ENCODE measurements at places on chromosomes 1 and 21. TPM values are rescaled to one million over a fixed set of nuclear protein-coding genes. Genes with fewer than 3 reads are reported as not detected.

BLACAT1 gene
- not detected for total RNA-seq

FMO2 gene
- 0.05 TPM for total RNA-seq

NUDT4B gene
- 28.2 TPM for total RNA-seq

KIAA1614 gene
- total RNA-seq, result 6.1 TPM

DNA sequence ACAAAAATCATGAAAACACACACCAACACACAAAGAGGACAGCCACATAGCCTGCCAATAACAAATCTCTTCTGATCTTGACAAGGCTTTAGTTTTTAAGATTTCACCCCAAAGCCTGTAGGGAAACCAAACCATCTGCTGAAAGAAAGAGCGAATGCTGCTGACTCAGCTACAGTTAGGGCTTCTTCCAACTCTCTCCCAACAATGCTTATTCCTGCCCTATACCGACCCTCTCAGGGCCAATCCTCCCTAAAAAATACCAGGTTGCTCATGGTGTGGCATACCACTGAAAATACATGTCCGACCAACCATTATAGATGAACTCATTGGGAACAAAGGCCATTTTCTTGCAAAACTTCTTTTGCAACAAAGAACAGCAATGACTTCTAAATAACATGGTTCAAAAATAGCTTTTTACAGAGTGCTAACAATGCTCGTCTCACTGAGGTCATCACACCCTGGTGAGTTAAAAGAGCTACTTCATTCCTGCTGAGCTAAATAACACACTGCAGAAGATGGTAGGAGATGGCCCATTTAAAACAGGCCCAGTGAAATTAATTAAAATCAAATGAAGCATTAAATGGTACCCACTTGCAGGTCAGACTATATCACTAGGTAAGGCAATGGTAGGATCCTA, 86.1 kb downstream of the KIAA0319L start:
- no peak for DNase-seq

DNA sequence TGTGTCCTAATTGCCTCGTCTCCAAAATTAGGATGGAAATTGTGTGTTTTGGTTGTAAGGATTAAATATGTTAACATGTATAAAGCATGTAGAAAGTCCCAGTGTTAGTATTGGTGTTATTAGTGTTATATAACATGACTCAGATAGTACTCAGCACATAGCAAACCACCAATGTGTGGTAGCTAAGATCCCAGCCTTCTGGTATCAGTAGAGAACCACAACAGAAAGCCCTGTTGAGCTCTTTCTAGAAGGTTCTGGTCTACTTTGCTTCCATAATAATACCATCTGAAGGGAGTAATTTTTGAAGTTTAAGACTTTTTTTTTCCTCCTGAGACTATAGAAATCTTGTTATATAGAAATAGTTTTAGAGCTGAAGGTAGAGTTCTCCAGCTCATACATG, 259.3 kb upstream of the SGIP1 start:
- no peak for DNase-seq

- DNase-seq, result no peak
Observed at GRCh38 chr1:205315008-205315618, 6.4 kb downstream of the NUAK2 start.

DNA sequence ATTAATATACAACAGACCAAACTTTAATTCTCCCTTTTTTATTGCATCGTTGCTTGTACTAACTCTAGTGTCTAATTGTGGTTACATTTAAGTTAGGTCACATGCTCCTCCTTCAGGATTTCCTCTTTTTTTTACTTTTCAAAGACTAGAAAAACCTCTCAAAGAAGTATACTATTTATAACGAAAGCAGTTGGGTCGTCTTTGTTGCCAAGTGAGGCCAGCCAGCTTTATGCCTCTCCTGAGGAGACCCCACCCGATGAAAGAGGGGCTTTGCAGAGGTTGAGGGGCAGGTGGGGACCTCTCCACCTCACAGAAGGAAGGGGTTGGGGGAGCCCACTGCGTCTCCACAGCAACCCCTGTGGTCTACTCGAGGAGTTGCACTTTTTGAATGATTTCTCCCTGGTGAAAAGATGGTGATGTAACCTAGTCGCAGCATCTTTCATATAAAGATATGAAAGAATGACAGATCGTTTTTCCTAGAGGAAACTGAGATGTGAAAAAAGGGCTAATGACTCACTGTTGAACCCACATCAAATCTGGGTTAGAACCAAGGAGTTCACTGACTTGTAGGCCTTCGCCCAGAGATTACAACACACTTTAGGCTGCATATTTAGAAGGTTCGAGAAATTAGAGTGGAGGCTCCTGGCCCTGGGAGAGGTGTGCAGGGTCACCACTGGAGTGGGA, 6.4 kb downstream of the TGFB2 start:
- peak; percentile 72 for DNase-seq

DNA sequence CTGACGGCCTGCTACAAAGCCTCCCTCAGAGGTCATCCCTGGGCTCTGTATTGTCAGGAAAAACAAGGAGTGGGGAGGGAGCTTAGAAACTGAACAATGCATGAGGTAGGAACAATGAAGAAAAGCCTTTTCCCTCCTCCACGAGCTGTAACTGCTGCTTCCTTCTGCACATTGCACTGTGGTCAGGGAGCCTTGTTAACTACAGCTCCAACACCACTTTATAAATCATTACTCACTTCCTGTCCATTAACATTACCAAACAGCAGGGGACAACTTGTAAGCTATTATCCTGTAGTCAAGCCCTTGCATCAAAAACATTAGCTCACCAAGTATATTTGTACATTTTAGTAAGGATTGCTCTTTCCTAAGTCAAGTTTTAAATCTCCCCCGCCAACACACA, 336.0 kb upstream of the NR5A2 start:
- DNase-seq, result peak; percentile 97

DNA sequence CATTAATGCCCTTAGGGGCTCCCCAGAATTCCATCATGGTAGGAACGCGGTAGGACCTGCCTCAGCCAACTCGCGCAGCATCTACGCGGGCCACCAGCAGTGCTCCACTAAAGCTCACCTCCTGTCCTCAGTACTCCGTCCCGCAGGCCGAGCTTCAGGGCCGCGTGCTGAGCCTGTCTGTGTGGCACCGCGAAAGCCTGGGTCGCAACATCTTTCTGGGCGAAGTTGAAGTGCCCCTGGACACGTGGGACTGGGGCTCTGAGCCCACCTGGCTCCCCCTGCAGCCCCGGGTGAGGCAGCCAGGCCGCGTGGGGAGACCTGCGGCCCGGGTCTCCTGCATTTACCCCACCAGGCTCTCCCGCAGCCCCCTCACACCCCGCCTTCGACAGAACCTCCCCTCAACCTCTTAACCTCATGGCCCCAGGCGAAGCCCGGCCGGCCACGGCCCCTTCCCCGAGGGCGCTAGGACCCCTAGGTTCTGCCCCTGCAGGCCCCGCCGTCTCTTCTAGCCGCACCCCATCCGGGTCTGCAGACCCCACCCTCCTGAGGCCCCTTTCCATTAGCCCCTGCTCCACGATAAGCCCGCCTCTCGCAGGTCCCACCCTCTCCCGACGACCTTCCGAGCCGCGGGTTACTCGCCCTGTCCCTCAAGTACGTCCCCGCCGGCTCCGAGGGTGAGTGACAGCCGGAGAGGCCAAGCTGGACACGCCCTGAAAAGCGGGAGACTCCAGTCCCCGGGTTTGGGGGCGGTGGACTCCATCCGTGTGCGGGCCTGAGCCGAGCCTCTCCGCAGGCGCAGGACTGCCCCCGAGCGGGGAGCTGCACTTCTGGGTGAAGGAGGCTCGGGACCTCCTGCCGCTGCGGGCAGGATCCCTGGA, 9.1 kb downstream of the SYTL1 start:
- DNase-seq, result peak; percentile 34

- no peak for DNase-seq
Observed at GRCh38 chr1:216883518-216883917, 160.3 kb upstream of the ESRRG start.

GRCh38 chr1:110466646-110467280, 15.8 kb downstream of the PROK1 start:
- no peak for DNase-seq

DNA sequence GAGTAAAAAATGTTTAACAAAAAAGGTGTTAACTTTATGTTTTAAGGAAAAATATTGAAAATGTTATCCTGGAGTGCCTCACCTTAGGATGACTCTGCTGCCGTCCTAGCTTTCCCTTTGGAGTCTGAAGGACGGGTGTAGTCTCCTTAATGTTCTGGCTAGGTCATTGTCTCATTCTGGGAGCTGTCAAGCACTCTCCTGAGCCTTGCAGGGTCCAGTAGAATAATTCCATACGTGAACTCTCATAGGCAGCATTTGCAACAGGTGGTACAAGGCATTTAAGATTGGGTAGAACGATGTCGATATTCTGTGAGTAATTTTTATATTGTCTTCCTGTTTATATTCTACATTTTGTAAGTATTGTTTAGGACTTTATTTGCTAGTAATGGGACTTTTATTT, 283.6 kb upstream of the C1orf105 start:
- DNase-seq, result no peak

- DNase-seq, result no peak
Observed at GRCh38 chr1:198677027-198677426, 38.2 kb downstream of the PTPRC start.

- DNase-seq, result no peak
Observed at GRCh38 chr1:91546301-91546581, 45.6 kb downstream of the CDC7 start.

DNA sequence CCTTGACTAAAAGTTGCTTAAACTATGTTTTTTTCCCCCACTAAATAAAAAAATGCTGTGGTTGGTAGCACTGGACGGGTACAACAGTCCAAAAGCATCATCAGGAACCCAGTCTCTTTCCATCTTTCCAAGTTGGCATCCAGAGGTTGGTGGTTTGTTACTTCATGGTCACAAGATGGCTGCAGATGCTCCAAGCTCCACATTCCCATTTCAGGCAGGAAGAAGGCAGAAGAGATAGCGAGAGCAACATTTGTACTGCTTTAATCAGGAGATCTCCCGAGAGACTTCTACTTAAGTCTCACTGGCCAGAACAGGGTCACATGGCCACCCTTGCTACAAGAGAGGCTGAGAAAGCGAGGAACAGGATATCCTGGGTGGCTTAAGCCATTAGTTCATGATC, 230.2 kb downstream of the KAZN start:
- no peak for DNase-seq

All from dermis blood vessel endothelial cell (primary cell).